ENCODE measurements at places on chromosomes 2 and 18. TPM values are rescaled to one million over a fixed set of nuclear protein-coding genes. Genes with fewer than 3 reads are reported as not detected.

DNA sequence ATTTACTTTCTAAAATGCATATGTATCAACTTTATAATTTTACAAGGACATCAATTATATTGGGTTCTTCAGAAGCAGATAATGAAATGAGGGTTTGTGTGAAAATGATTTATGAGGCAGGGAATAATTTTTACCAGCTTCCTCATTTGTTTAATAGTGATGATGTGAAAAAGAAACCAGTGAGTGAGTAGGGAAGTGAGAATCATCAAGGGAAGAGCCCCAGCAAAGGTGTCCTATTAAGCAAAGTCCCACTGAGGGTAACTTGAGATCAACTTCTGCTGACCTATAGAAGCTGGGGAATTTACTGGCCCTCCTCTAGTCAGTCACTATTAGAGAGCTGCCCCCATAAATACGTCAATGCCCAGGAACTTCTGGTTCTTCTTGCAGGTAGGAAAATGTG is 266.8 kb upstream of the LYPD1 start:
- no peak for DNase-seq
- H3K4me1 ChIP-seq = no peaks in the 10 kb centered on the region
- H3K27me3 ChIP-seq = no peaks in the 10 kb centered on the region
- H3K27ac ChIP-seq = no peak overlapping the region

Gene STRADB
- total RNA-seq = 35.5 TPM

Gene L3MBTL4
- 5.8 TPM for total RNA-seq

DNA sequence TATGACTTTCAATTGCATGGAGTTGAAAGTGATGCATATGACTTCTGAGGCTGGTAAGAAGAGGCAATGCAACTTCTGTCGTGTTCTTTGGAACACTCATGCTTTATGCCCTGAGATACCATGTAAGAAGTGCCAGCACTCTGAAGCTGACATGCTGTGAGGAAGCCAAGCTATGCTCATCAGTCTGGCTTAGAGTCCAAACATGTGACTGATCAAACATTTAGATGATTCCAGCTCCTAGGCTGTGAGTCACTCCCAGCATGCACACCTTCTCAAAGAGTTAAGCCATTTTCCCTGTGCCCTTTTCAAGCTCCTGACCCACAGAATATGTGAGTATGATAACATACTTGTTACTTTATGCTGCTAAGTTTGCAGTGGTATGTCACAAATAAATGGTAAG is 15.8 kb upstream of the VRK2 start:
- no peaks in the 10 kb centered on the region for H3K4me1 ChIP-seq
- no peaks in the 10 kb centered on the region for H3K27me3 ChIP-seq
- H3K36me3 ChIP-seq = no peaks in the 10 kb centered on the region
- DNase-seq = no peak
- no peak overlapping the region for H3K27ac ChIP-seq

DNA sequence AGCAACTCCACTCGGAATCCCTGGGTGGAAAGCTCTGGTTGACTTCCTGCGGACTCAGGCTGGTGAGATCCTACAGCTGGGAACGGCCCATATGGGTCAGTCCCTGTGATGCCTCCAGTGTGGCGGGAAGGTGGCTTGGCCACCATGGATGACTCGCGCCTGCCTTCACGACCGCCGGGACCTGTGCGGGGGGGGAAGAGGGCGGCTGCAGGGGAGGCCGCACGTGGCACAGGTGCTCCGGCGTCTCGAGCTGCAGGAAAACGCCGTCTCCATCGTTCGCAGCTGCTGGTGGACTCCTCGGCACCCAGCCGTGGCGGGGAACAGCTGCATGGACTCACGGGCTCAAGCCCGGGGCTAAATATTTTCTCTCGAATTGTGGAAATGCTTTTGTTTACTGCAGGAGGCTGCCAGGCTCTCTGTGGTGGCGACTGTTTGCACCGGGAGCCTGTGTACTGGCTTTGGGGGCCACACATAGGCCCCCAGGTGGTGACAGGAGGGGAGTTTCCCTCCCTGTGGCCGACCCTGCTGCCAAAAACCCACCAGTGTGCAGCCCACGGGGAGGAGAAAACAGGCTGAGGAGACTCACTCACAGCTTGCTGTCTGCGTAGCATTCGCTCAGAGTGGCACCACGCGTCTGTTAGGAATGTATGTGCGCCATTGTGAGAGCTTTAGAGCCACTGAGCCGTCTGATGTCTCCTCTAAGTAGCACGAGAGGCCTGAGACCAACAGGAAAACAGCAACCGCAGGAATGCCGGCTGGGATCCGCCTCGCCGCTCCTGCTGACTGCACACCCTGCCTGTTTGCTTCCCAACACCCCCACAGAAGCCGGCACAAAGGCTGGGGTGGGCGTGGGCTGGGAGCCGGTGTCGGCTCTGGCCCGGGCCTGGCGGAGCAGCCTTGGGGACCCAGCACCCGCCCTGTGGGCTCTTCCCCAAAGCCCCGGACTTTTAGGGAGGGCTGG is 89.2 kb downstream of the NFATC1 start:
- H3K36me3 ChIP-seq = no peaks in the 10 kb centered on the region
- DNase-seq = peak; percentile 98
- no peaks in the 10 kb centered on the region for H3K4me1 ChIP-seq
- no peaks in the 10 kb centered on the region for H3K27me3 ChIP-seq
- H3K4me3 ChIP-seq = no peak overlapping the region
- no peak overlapping the region for H3K27ac ChIP-seq

All from cardiac muscle cell (in vitro differentiated cells and primary cell).